ENCODE measurements at places on chromosomes 12 and 14. TPM values are rescaled to one million over a fixed set of nuclear protein-coding genes. Genes with fewer than 3 reads are reported as not detected.

DNA sequence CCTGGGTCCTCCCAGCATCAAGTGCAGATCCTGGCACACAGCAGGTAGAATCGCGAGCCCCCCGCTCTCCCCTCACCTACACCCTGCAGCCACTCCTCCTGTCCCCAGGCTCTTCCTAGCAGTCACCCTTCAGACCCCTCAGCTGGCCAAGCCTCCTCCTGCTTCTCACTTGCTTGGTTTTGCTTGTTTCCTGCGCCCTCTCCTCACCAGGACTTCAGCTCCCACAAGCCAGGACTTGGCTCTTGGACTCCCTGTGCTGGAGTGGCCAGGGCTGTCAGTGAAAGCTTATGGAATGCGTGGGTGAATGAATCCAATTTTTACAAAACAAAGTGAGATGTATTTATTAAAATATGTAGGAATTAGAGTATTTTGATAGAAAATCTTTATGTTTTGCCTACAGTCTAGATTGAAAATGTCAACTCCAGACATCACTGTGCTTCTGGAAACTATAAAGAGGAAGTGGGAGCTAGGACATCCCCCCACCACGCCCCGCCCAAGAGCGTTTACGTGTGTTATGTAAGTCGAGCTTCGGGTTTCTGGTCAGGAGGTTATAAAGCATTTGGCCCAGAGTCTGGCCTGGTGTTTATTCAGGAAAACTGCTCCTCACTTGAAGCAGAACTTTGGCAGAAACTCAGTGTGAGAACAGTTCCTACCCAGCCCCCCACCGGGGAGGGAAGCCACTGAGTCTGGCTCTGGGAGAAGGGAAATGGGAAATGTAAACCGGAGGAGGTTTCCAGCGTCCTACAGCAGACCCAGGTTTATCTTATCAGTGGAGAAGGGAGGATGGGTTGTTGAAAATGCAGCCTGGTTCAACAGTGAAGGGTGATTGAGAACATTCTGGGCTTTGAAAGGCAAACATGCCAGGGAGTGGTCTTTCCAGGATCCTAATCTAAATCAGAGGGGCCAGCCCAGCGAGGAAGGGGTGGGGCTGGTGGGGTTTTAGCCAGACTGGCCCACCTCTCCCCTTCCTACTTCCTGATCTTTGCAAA lies 8.8 kb downstream of the ALDH2 start:
- no peak for DNase-seq

SPX gene
- 0.49 TPM for total RNA-seq

A2M gene
- 3.0 TPM for total RNA-seq

DNA sequence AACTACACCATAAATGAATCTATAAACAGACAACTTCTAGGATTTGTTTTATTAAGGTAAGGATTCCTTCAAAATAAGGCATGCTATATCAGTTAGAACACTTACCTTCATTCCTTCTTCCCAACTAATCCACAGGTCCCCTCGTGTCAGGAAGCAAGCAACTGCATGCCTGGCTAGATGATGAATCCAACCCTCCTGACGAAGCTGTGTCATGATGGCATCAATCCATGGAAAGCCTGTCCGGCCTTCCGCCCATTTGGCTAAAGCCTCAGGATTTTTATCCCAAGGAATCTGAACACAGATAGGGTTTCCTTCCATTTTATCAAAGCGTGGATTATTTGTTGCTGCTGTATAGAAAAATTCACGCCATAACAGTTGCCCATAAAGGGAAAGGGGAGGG lies 12.5 kb upstream of the MTERF2 start:
- DNase-seq: no peak

DNA sequence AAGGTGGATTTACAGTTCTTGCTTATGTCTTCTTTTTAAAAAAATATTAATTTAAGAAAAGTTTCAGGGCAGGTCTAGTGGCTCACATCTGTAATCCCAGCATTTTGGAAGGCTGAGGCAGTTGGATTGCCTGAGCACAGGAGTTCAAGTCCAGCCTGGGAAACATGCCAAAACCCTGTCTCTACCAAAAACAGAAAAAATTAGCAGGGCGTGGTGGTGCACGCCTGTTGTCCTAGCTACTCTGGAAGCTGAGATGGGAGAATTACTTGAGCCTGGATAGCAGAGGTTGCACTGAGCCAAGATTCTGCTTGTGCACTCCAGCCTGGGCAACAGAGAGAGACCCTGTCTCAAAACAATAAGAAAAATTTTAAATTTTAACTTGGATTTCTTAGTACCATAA lies 5.4 kb upstream of the TAS2R46 start:
- DNase-seq: no peak

DNA sequence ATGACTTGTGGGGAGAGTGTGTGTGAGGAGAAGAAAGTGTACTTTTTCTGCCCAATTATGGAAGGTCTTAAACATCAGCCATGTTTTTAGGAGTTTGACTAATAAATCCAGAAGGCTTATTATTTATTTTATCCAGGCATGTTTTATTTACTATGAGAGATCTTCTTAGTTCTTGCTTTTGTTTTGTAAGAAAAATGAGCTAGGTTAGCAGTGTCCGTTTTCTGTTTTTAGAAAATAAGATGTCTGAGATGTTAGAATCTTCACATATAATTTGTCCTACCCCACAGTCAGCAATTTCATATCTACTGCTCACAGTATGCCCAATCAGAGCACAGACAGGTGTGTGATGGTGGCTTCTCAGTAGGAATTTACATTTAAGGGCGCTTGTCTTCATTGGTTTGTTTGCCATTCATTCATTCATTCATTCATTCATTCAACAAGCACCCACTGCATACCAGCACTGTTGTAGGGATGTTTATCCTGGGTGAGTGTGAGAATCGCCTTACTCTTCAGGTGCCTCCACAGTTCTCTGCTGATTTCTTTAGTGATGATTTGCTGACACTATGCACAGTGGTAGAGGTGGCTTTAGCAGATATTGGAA lies 83.2 kb downstream of the CRADD start:
- DNase-seq: no peak

DNA sequence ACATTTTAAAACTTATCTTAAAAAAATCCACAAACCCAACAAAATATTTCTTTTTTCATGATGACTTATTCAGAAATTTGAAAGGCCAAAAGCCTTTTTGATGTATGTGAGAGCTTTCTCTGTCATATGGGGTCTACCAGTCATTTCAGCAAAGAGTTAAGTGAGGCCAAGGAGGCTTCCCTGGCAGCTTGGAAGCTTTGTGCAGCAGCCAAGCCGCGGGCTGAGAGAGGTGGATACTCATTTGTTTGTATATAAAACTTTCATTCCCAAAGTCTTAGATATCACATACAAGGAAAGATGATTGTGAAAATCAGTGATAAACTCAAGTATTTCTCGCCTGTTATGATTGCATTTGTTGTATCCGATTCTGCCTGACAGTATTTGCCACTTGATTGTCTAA lies 48.5 kb upstream of the RNU6-8 start:
- DNase-seq: no peak

GRCh38 chr12:90229407-90230170 lies 521.0 kb upstream of the ATP2B1 start:
- DNase-seq: no peak

- DNase-seq: peak; percentile 97
These were observed at the start of gene UBE2N for GRCh38 chr12:93441617-93442410. TSS of gene UBE2N (minus strand) at chr12:93441947. CDS start at chr12:93441884, 63 bp downstream.

TBX3 gene
- not detected for total RNA-seq

TOMM20L gene
- total RNA-seq: not detected

DNA sequence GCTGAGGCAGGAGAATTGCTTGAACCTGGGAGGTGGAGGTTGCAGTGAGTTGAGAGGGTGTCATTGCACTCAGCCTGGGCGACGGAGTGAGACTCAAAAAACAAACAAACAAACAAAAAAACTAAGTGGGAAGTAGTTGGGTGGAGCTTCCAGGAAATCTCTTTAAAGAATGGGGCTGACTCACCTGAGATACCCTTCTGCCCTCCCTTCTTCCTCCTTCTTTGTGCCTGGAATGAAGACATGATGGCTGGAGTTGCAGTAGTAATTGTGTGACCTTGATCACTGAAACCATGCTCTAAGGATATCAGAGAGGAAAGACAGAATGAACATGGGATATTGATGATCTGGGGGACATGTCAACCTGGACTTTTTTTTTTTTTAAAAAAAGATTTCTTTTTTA lies 87.6 kb upstream of the MED13L start:
- no peak for DNase-seq

LRRC43 gene
- total RNA-seq: not detected

DNA sequence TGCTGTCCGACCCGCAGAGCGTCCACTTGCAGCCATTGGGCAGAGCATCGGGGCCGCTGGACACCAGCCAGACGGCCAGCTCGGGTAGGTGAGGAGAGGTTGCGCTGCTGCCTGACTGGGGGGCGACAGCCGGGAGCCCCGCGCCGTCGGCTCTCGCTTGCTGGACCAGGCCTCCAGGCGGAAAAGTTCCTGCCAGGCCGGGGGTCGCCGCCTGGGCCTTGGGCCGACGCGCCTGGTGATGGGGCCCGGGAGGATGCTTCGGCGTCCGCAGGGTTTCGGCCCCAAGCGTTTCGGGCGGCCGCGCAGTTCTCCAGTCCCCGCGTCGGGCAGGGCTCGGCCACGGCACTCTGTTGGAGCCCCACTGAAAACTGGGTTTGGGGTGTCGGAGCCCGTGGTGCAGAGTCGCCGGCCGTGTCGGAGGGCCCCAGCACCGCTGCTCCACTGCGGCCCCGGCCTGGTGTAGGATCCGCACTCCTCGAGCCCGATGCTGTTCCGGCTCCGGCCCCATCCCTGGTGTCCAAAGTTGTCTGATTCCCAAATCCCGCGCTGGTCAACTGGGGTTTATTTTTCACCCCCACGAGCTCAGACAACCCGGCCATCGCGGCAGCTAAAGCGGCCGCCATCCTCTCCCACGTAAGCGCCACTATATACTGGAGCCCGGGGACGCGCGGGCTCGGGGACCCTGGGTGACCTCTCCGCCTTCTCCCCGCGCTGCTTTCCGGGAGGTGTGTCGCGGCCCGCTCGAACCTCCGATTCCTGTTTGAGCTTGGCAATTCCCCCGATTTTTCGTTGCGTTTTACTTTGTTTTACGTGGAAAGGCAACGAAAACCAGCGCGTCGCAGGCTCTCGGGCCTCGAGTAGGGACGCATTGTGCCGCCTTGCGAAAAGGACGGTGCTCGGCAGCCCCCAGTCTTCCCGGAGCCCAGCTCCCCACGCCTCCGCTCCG lies 872 bp downstream of the VSX2 start:
- no peak for DNase-seq

- no peak for DNase-seq
These were observed 361.3 kb upstream of the TMTC1 start for GRCh38 chr12:30144777-30145683.

RERGL gene
- not detected for total RNA-seq

GRCh38 chr14:93764211-93764659 lies 24.1 kb downstream of the PRIMA1 start:
- DNase-seq: no peak

- no peak for DNase-seq
These were observed 28.6 kb downstream of the SLC2A14 start for GRCh38 chr12:7844116-7844515.

OAS2 gene
- total RNA-seq: 73.5 TPM

RAD51B gene
- total RNA-seq: 27.1 TPM

DNA sequence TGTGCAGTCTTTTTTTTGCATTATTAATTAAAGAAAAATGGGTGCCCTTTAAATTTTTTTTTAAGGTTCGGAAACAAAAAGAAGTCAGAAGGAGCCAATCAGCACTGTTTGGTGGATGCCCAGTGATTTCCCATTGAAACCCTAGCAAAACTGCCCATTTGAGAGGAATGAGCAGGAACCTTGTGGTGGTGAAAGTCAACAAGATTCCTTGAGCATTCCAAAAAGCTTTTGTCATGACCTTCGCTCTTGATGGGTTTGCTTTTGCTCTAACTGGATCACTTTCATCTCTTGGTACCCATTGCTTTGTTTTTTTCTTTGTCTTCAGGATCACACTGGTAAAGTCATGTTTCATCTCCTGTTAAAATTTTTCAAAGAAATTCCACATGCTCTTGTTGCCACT lies 54.1 kb downstream of the ADIPOR2 start:
- no peak for DNase-seq

PPM1H gene
- 0.14 TPM for total RNA-seq

DNA sequence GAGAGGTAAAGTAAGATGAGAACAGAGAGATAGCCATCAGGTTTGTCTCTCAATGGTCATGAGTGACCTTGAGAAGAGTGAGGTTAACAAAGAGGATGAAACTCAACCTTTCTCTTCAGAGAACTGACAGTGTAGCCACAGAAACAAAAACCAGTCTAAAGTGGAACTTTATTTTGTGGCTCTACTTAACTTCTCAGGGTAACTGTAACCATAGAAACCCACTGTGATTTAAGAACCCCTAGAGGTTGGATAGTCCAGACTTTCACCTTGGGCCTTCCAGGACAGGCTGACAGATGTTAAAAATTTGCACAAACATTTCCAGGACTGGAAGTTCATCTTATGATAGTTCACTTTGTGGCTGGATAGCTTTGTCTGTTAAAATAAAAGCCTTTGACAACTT lies 48.5 kb downstream of the ATP23 start:
- no peak for DNase-seq

DNA sequence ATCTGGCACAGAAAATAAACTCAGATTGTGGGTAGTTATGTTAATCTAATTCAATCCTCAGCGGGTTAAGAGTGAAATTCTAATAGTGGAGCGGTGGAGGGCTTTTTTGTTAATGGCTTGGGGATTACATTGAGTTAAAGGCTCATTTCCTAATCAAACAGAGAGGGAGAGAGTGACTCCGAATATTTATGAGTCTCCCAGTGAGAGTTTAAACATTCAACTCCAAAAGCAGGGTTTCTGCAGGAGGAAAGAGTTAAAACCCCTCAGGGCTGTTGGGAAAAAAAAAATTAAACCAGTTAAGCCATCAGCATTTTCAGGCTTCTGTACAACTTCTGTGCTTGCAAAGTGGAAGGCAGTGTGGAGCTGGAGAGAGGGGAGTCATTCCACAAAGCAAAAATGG lies 62.1 kb upstream of the ESRRB start:
- DNase-seq: no peak

DNA sequence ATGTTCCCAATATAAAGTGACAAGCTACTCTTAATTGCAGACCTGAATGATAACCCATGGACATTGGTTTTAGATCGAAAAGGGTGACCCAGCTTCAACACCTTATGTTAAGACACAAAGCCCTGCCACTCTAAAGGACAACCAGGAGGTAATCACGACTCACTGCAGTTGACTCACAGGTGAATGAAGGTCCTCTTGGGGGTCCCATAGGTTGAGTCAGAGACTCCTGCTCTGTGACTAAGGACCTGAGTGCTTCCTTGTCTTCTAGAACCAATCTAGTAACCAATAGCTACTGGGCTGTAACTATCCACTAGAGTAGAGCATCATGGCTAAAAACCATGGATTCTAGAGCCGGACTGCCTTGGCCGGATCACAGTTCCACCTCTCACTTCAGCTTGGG lies 73.8 kb downstream of the KCNK10 start:
- DNase-seq: no peak

GRCh38 chr12:53781228-53781801 lies 29.5 kb upstream of the CISTR start:
- DNase-seq: no peak

GRCh38 chr12:130849561-130850417 lies 10.7 kb upstream of the STX2 start:
- DNase-seq: no peak

GRCh38 chr14:50342221-50343078 lies 30.3 kb downstream of the DMAC2L start:
- no peak for DNase-seq

THTPA gene
- total RNA-seq: 25.6 TPM

EGLN3 gene
- total RNA-seq: 4.0 TPM

SMOC1 gene
- total RNA-seq: not detected

- no peak for DNase-seq
These were observed 14.8 kb upstream of the RIC8B start for GRCh38 chr12:106759526-106760183.

Measured in CD4-positive, alpha-beta memory T cell (primary cell).